ENCODE measurements at places on chromosomes 11 and 22.

- DNase-seq, result no peak
Observed at GRCh38 chr22:19869497-19870152, 15.0 kb upstream of the GNB1L start.

DNA sequence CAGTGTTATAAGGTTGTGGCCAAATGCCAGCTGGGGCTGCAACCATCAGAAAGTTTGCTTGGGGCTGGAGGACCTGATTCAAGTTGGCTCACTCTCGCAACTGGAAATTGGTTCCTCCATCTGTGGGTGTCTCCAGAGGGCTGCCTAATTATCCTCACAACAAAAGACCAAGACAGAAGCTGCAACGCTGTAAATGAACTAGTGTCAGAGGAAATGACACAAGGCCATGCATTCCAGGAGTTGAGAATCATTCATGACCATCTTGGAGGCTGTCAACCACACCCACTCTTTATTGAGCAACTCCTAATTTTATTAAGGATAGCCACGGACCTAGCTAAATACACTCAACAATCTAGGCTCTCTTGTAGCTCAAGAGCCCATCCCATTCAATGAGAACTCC lies 1060.8 kb downstream of the OPCML start:
- no peak for DNase-seq

- DNase-seq, result peak; percentile 25
Observed at GRCh38 chr22:29426476-29426875, 11.9 kb upstream of the RFPL1 start.

DNA sequence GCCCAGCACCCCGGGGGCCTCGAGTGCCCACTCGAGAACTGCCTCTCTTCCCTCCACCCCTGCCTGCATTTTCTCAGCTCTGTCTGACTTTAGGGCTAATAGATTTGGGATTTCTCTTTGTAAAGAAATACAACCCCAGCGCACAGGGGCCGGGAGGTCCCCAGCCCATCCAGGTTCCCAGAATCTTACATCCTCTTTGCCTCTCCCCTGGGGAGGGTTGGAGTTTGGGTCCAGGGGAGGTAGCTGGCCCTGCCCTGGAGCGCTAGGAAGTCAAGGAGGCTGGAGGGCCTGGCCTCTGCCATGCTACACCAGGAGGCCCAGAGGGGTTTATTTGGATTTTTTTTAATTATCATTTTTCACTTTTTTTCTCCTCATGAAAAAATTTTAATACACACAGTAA lies 65.7 kb upstream of the LMO1 start:
- DNase-seq, result no peak

DNA sequence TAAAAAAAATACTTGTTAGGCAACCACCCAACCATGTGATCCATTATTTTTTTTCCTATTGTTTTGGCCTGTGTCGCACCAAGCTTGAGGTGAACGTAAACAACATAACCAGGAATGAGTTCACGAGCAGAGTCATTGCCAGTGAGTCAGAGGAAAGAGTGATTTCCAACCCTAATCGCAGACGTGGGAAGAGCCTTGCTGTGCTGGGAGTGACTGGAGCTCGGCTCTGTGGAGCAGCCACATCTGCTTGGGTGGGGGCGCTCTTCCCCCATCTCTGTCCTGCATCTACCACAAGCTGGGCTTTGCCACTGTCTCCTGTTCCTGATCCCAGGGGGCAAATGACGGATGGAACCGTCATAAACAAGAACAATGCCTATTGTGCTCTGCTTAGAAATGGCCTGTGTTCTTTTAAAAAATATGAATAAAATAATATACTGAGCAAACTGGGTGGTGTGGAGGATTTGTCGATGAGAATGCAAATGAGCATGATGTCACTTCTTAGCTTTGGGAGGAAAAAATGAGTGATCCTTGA lies 210.0 kb downstream of the KIRREL3 start:
- DNase-seq, result no peak

DNA sequence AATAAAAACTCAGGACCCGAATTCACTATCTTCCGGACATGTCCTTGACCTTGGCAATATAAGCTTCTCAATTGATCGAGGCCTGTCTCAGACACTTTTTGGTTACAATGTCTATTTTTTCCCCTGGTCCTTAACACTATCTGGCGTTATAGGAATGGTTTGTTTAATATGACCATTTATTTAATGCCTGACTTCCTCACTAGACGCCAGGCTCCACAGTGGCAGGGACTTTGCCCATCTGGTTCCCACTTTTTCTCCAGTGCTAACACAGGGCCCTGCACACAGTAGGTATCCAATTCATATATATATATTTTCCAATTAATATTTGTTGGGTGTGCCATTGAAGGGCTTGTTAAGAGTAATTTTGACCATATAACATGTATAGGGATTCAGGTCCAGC lies 7.9 kb upstream of the CBX6 start:
- no peak for DNase-seq

GRCh38 chr11:117489999-117490679 lies 162.5 kb downstream of the CEP164 start:
- DNase-seq, result no peak

GRCh38 chr11:77589181-77589520 lies 602 bp upstream of the AQP11 start:
- no peak for DNase-seq

- DNase-seq, result no peak
Observed at GRCh38 chr11:59552844-59553243, 41.5 kb downstream of the OR4D9 start.

DNA sequence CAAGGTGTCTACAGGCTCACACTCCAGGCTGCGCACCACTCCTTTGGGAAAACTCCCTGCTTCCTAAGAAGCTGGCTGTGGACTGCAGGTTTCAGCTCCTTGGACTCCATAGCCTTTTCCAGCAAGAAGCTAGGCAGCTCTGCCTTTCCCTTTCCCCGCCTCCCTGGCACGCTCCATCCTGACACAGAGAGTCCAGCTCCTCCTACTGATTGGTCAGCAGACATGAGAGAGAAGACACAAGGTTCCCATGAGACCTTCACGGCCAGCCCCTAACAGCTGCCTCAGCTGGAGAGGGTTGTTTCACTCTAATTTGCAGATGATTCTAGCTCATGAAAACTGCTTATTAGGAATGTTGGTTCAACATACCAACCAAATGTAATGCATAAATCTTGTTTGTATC lies 27.6 kb downstream of the TENM4 start:
- DNase-seq, result no peak

- DNase-seq, result no peak
Observed at GRCh38 chr22:39251762-39252460, 7.1 kb upstream of the PDGFB start.

DNA sequence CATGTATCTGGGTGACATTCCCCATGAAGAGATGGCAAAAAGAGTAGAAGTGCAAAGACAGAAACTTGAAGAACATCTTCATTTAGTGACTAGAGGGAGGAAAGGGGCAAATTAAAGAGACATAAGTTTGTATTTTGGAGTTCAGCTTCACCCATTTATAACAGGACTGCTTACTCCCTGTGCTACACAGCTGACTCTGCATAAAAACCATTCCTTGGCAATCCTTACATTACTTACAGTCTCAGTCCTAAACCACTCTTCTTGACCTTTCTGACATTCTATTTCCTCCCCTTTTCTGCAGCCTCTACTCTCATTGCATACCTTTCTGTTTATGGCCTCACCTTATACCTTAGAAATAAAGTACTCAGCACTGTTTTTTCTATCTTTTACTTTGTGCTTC lies 6.8 kb upstream of the SERGEF start:
- no peak for DNase-seq

GRCh38 chr11:62152245-62153086 lies 28.7 kb downstream of the INCENP start:
- no peak for DNase-seq

DNA sequence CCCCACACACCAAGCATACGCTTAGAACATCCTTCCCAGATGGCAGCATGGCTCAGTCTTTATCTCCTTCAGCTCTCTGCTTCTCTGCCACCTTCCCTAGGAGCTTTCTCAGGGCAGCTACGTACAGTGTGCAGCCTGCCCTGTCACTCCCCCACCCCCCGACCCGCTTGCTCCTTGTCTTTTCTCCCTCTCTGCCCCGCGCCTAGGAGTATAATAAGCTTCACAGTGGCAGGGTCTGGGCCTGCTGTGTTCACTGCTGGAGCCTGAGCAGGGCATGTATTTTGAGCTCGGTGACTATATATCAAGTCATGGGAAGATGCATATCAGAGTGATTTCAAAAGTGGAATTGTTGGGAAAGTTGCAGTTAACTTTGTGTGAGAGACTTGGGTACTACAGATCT lies 55.8 kb upstream of the ADSL start:
- no peak for DNase-seq

DNA sequence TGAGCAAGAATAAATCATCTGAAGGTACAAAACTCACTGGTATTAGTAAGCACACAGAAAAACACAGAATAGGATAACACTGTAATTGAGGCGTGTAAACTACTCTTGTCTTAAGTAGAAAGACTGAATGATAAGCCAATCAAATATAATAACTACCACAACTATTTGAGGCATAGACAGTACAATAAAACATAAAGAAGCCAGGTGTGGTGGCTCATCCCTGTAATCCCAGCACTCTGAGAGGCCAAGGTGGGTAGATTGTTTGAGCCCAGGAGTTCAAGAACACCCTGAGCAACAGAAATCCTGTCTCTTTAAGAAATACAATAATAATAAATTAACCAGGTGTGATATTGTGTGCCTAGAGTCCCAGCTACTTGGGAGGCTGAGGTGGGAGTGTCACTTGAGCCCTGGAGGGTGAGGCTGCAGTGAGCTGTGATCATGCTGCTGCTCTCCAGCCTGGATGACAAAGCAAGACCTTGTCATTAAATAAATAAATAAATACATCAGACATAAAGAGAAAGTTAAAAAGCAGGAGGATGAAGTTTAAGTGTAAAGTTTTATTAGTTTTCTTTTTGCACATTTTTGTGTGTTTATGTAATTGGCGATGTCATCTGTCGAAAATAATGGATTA lies 390.6 kb downstream of the DYNC2H1 start:
- no peak for DNase-seq

- no peak for DNase-seq
Observed at GRCh38 chr22:28594076-28594796, 85.4 kb downstream of the TTC28 start.

DNA sequence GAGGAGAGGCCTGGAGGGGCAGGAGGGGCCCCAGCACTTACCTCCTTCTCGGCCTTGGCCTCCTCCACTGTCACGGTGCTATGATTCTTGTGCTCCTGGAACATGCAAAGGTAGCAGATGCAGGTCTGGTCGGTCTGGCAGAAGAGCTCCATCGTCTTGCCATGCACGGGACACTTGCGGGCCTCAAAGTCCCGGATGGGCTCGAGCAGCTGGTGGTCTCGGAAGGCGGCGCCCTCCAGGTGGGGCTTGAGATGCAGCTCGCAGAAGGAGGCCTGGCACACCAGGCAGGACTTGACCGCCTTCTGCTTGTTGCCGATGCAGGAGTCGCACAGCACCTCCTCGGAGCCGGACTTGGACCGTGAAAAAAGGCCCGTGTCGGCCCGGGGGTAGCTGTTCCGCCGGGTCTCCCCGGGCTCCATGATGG lies 714 bp downstream of the TRIM29 start:
- DNase-seq, result no peak

DNA sequence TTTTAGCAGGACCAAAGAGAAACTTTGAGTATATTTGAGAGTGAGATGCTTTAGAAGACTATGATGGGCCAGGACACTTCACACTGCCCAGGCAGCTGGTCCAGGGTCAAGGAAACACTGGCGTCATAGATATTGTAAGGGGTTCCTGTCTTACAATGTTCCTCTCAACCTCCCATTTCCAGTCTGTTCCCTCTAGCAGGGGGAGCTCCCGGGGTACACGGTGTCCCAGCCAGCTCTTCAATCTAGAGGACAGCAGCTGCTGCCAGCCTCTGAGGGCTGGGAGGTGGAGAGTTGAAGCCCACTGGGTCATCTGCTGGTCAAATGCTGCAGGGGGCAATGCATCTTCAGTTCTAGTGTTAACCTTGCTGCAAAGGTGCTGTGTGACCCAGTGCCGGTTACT lies 40.7 kb upstream of the TIMP3 start:
- no peak for DNase-seq

DNA sequence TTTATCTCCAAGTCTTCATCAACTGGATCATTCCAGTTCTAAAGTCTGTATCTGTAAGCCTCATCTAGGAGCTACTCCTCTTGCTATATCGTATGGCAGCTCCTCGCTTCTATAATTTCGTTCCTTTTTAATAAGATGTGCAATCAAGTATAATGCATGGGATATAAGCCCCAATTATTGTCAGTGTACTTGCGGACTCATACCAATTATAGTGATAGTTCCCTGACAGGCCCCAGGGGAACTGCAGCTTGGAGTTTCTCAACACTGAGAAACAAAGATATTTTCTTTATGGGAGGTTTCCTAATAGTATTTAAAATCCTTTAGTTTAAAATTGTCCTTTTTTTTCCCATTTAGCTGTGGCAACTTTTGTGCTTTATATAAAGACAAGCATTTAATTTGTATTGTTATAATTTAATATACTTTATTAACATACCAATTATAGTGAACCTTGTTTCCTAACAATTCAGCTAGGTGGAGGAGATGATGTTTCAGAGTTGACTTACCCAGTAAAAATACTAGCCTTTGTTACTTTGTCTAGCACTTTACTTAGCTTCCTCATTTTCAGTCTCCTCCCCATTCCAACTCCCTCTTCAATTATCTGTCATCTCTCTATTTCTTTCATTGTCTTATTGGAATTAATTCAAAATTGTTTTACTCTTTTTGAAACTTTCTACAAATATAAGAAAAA lies 25.3 kb upstream of the DDX17 start:
- no peak for DNase-seq

- DNase-seq, result no peak
Observed at GRCh38 chr22:46879083-46879482, 116.6 kb downstream of the TBC1D22A start.

DNA sequence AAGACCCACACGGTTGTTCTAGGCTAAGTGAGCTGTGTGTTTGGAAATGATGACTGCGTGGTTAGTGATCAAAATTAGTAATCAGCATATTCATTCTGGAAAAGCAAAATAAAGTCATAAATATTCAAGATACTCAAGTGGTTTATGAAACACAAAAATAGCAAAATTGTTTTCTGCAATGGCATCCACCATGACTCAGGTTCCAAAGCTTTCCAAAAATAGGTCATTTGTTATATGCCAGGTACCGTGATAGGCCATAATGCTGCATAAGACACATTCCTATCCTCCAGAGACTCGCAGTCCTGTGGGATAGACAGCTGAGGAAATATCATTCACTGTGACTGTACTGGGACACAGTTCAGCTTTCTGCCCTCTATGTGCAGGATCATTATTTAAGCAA lies 2.4 kb upstream of the ATL3 start:
- no peak for DNase-seq

DNA sequence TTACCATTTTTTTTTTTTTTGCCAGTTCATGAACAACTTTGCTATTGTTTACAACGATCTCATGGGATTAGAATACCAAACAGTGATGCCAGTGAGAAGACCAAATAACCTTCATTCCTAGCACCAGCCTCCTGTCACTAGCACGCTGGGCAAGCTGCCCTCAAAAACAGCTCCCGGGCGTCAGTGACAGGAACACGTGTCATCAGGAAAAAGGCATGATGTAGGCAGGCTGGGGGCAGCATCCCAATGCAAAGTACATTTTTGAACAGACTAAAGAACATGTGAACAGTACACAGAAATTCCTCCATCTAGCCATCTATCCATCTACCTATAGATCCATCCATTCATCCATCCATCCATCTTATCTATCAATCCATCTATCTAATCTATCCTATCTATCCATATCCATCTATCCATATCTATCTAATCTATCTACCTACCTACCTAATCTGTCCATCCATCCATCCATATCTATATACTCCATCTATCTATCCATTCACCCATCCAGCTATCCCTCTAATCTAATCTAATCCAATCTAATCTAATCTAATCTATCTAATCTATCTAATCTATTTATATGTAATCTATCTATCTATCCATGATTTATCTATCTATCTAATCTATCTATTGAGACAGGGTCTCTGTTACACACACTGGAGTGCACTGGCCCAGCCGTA lies 378.5 kb downstream of the SHANK2 start:
- no peak for DNase-seq
